ENCODE measurements at places on chromosomes 16 and 17.

GRCh38 chr16:68459457-68459856 lies 11.1 kb upstream of the SMPD3 start:
- no peaks in the 10 kb centered on the region for H3K36me3 ChIP-seq
- H3K4me3 ChIP-seq: no peak overlapping the region
- DNase-seq: no peak
- no peaks in the 10 kb centered on the region for H3K4me1 ChIP-seq
- no peak overlapping the region for H3K27ac ChIP-seq

GRCh38 chr16:24689128-24689527 lies 40.3 kb upstream of the TNRC6A start:
- no peaks in the 10 kb centered on the region for H3K36me3 ChIP-seq
- H3K4me3 ChIP-seq: no peak overlapping the region
- no peaks in the 10 kb centered on the region for H3K27me3 ChIP-seq
- H3K27ac ChIP-seq: no peak overlapping the region

DNA sequence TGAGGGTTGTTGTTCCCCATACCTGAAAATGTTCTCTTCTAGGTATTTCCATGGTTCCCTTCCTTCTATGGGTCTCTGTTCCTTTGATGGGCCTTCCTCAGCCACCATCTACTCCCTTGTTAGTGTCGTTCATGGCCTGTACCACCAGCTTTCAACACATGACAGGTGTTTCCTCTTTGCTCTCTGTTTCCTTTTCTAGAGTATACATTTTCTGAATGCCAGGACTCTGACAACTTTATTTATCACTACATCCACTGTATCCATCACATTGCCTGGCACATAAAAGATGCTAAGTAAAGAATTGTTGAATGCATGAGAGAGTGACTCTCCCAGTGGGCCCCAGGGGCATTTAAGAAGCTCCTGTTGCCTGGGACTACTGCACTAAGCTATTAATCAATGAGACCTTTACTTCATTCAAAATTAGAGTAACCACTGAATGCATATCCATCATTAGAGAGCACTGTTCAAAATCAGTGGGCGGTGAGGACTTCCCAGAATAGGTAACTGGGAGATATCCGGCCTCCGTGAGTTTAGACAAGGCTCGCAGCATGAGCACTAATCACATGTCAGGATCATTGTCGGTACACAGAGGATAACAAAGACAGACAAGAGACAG lies 255.0 kb downstream of the CBLN1 start:
- H3K4me1 ChIP-seq: peaks cover 22% of the 10 kb centered on the region
- DNase-seq: no peak
- no peaks in the 10 kb centered on the region for H3K36me3 ChIP-seq
- peaks cover 36% of the 10 kb centered on the region for H3K27me3 ChIP-seq
- no peak overlapping the region for H3K4me3 ChIP-seq
- H3K27ac ChIP-seq: no peak overlapping the region

GRCh38 chr16:77049577-77049976 lies 141.4 kb upstream of the MON1B start:
- no peaks in the 10 kb centered on the region for H3K36me3 ChIP-seq
- H3K4me1 ChIP-seq: no peaks in the 10 kb centered on the region
- H3K27me3 ChIP-seq: peaks cover 39% of the 10 kb centered on the region
- H3K4me3 ChIP-seq: no peak overlapping the region
- no peak for DNase-seq

DNA sequence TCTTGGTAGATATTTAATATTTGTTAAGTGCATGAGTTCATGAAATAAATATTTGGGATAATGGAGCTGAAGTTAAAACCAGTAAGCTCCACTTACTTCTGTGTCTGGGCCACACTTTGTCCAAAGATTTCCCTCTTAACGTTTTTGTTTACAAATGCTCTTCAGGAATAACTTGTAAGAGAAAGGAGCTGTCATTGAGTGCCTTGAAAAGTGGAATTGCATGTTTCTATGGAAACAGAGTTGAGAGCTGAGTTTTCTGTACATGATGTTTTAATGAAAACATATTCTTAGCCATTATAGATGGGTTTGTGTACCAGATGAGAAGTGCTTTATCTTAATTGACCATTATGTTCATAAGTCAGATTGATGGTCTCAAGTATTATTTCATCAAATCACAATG lies 1045.4 kb upstream of the EEF2KMT start:
- H3K4me3 ChIP-seq: no peak overlapping the region
- H3K36me3 ChIP-seq: no peaks in the 10 kb centered on the region
- DNase-seq: no peak
- H3K27me3 ChIP-seq: peaks cover 13% of the 10 kb centered on the region
- no peak overlapping the region for H3K27ac ChIP-seq

- no peak for DNase-seq
- H3K27ac ChIP-seq: peak overlapping the region; percentile 69
- H3K36me3 ChIP-seq: peaks cover 6% of the 10 kb centered on the region
Observed at GRCh38 chr16:67191411-67191994, 452 bp upstream of the E2F4 start.

GRCh38 chr17:47776330-47777197 lies 43.5 kb downstream of the TBX21 start:
- no peak for DNase-seq
- no peak overlapping the region for H3K4me3 ChIP-seq
- H3K27ac ChIP-seq: no peak overlapping the region
- no peaks in the 10 kb centered on the region for H3K4me1 ChIP-seq
- H3K27me3 ChIP-seq: peaks cover 66% of the 10 kb centered on the region

DNA sequence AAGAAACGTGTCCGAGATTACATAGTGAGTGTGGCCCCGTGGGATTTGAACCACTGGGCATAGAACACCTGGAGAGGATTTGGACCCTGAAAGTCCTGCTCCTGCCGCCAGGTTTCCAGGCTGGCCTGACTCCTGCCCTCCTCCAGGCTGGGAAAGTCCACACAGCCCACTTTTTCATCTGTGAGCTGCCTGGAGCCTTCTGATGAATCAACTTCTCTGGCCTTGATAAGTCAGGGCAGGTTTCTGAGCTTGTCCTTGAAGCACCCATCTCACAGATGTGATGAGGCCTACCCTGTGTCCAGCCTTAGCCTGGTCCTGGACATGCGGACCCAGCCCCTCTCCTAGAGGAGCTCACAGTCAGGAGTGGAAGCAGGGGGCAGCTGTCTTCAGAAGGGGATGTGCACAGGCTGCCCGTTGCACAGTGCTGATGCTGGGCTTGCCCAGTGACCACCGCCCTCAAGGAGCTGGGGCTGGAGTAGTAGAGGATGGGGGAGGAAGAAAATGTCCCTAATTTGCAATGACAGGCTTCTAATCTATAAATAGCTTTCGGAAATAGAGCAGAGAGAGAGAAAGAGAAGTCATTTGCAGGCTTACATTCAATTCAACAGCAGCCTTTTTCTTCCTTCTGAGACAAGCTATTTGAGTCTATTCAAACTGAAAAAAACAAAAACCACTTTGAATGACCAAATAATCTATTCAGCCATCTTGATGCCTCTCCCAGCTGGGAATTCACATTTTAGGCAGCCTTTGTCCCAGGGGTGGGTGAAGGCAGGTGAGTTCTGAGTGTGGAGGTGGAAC lies 73.5 kb upstream of the DNAJA2 start:
- DNase-seq: no peak
- no peaks in the 10 kb centered on the region for H3K27me3 ChIP-seq
- peaks cover 6% of the 10 kb centered on the region for H3K4me1 ChIP-seq

DNA sequence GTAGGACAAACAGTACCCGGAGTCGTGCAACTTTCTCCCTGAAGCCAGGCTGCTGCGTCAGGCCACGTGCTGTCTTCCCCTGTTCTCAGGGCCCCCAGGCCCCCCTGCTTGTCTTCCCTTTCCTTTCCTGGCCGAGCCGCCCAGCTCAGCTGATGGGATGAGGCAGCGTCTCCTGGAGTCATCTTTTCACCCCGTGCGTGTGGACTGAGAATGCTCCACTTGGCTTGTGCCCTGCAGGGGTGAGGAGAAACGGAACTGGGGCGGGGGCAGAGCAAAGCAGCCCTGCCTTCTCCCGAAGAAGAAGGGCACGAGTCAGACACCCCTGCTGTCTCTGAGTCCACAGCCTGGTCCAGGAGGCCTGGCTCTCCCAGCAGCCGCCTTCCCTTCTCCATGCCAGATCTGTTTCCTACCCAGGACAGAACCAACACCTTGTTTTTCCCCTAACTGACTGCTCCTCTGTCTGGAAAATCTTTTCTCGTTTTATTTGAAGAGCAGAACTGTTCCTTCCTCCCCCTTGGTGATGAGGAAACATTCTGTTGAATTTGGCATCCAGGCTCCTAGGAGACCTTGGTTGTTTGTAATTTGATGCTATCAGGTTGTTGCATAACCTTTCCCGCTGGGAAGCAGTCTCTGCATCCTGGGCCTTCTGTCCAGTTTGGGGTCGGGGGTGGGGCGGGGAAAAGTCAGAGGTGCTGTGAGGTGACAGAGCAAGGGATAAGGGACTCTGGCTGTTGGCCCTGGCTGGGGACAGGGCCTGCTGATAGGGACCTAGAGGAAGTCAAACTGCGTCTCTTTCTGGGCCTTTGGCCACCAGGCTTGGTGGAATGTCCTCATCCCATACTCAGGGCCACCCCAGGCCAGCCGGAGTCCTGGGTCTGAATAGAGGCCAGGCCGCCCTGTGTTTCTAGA lies 78.8 kb downstream of the WIPI1 start:
- H3K27me3 ChIP-seq: no peaks in the 10 kb centered on the region
- DNase-seq: peak; percentile 71
- H3K27ac ChIP-seq: peak overlapping the region; percentile 56
- peak overlapping the region; percentile 58 for H3K4me3 ChIP-seq
- peaks cover 30% of the 10 kb centered on the region for H3K4me1 ChIP-seq

- peaks cover 9% of the 10 kb centered on the region for H3K4me1 ChIP-seq
- H3K36me3 ChIP-seq: no peaks in the 10 kb centered on the region
- no peak for DNase-seq
- peaks cover 3% of the 10 kb centered on the region for H3K27me3 ChIP-seq
- no peak overlapping the region for H3K4me3 ChIP-seq
- H3K27ac ChIP-seq: no peak overlapping the region
Observed at GRCh38 chr16:83302853-83303252, 504.9 kb upstream of the HSBP1 start.

GRCh38 chr17:2796164-2797125 lies at the start of gene RAP1GAP2:
Gene RAP1GAP2 (plus strand): TSS chr17:2796438. CDS start chr17:2796528, 90 bp downstream.
- H3K4me1 ChIP-seq: peaks cover 3% of the 10 kb centered on the region
- no peaks in the 10 kb centered on the region for H3K36me3 ChIP-seq
- peaks cover 17% of the 10 kb centered on the region for H3K27me3 ChIP-seq
- no peak for DNase-seq
- H3K27ac ChIP-seq: no peak within 1 kb of the TSS

DNA sequence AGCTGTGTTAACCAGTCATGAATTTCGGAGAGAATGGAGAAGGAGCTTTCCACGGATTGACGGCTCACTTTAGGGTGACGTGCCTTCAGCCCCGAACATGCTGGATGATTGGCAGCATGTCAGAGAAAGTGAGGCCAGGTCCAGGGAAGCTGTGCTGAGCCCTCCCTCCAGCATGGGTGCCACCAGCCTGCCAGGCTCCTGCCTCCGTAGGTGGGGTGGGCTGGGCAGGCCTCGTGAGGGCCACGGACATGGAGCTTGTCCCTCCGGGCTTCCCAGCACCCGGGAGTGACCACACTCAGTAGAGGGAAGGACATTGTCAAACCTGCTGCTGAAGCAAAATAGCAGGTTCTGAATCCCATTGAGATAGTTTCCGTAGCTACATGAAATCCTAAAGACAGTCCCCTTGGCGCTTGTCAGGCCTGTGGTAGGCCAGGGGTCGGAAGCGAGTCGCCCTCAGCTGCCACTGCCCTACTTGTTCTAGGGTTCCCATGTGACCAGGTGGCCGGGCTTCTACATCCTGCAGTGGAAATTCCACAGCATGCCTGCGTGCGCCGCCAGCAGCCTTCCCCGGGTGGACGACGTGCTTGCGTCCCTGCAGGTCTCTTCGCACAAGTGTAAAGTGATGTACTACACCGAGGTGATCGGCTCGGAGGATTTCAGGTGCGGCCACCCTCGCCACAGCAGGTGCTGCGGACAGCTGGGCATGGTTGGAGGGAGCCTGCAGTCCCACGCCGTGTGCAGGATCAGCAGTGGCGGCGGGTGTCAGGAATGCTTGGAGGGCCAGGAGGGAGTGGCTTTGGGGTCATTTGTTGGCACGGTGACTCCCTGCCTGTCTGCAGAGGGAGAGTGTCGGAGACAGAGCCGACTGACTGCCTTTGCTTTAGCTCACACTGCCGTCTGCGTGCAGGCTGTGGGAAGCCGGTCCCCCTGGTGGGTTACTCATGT lies 72.3 kb downstream of the SEC14L1 start:
- no peak overlapping the region for H3K27ac ChIP-seq
- DNase-seq: no peak
- H3K4me3 ChIP-seq: no peak overlapping the region
- peaks cover 42% of the 10 kb centered on the region for H3K36me3 ChIP-seq
- peaks cover 21% of the 10 kb centered on the region for H3K4me1 ChIP-seq
- H3K27me3 ChIP-seq: no peaks in the 10 kb centered on the region

GRCh38 chr17:82097184-82097918 lies 685 bp downstream of the FASN start:
- H3K36me3 ChIP-seq: no peaks in the 10 kb centered on the region
- H3K27me3 ChIP-seq: no peaks in the 10 kb centered on the region
- no peaks in the 10 kb centered on the region for H3K4me1 ChIP-seq
- DNase-seq: no peak
- H3K4me3 ChIP-seq: peak overlapping the region; percentile 82
- peak overlapping the region; percentile 23 for H3K27ac ChIP-seq

DNA sequence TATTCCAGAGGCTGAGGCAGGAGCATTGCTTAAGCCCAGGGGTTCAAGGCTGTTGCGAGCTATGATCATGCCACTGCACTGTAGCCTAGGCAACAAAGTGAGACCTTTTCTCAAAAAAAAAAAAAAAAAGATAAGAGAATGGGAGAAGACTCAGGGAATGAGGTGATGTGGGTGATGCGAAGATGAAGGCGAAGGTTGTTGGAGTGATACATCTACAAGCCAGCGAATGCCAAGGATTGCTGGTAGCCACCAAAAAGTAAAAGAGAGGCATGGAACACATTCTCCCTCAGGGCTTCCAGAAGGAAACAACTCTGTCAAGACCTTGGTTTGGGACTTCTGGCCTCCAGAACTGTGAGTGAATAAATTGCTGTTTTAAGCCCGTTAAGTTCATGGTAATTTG lies 26.0 kb upstream of the CNEP1R1 start:
- no peak for DNase-seq
- H3K27me3 ChIP-seq: peaks cover 27% of the 10 kb centered on the region
- H3K36me3 ChIP-seq: no peaks in the 10 kb centered on the region
- no peaks in the 10 kb centered on the region for H3K4me1 ChIP-seq
- no peak overlapping the region for H3K4me3 ChIP-seq

DNA sequence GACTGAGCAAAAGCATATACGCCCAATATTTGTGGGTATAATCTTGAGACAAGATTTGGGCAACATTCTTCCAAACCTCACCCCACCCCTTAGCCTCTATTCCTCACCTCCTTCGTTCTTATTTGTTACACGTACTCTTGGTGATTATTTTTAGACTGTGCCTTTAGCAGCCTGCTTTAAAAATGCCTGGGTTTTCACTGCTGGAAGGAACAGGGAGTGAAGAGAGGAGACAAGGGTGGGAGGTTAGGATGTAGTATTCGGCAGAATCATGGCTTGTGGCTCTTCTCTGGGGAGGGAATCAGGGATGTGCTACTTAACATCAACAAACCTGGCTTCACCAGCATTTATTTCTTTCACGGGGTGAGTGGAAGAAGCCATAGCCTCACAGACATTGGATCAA lies 11.6 kb downstream of the ALKBH5 start:
- peaks cover 12% of the 10 kb centered on the region for H3K4me1 ChIP-seq
- no peaks in the 10 kb centered on the region for H3K27me3 ChIP-seq
- peaks cover 27% of the 10 kb centered on the region for H3K36me3 ChIP-seq

Measured in type B pancreatic cell (in vitro differentiated cells).